ENCODE measurements at places on chromosomes 6 and 20.

- no peak for DNase-seq
Observed at GRCh38 chr6:105095139-105095538, 84.7 kb downstream of the POPDC3 start.

GRCh38 chr6:15499591-15499990, 163.2 kb downstream of the DTNBP1 start:
- no peak for DNase-seq

DNA sequence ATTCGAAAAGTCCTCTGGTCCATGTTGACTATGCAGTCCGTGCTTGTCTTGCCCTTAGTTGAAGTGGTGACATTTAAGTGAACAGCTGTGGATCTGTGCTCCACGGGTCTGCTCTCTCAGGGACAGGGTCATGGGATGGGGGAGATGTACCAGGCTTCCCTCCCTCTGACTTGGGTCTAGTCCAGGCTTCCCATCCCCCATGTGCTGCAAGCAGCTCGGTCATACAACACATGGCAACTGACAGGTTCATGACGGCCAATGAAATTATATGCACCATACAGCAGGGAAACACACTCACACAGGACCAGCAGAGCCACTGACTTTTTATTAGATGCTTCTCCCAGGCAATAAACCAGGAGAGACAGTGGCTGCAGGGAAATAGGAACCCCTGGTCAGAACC, 201.4 kb downstream of the PTPRT start:
- DNase-seq = no peak

- no peak for DNase-seq
Observed at GRCh38 chr20:38267296-38267695, 6.8 kb upstream of the KIAA1755 start.
